Foreskin keratinocyte (primary cell): ENCODE measurements at places on chromosomes 11 and 22. TPM values are rescaled to one million over a fixed set of nuclear protein-coding genes. Genes with fewer than 3 reads are reported as not detected.

Gene SOX6
- 6.6 and 6.9 TPM in 2 replicates for total RNA-seq

Gene ASPHD2
- 7.3 and 9.5 TPM in 2 replicates for total RNA-seq

Gene FOLR2
- total RNA-seq = not detected in 2 replicates

Gene MYBPC3
- total RNA-seq = not detected in 2 replicates

Gene SCGB1D2
- not detected in 2 replicates for total RNA-seq

Gene LRRC32
- total RNA-seq = 0.03 TPM in 1 of 2 replicates, not detected in the other

Gene BCR
- 55.6 and 58.1 TPM in 2 replicates for total RNA-seq

Gene LRP5
- 26.8 and 30.1 TPM in 2 replicates for total RNA-seq
